ENCODE measurements at places on chromosomes 7 and 10.

GRCh38 chr10:123148414-123149161 lies 652 bp downstream of the HMX2 start:
- DNase-seq = no peak

GRCh38 chr7:74525881-74526280 lies 72.2 kb downstream of the GTF2IRD1 start:
- DNase-seq = peak; percentile 84

DNA sequence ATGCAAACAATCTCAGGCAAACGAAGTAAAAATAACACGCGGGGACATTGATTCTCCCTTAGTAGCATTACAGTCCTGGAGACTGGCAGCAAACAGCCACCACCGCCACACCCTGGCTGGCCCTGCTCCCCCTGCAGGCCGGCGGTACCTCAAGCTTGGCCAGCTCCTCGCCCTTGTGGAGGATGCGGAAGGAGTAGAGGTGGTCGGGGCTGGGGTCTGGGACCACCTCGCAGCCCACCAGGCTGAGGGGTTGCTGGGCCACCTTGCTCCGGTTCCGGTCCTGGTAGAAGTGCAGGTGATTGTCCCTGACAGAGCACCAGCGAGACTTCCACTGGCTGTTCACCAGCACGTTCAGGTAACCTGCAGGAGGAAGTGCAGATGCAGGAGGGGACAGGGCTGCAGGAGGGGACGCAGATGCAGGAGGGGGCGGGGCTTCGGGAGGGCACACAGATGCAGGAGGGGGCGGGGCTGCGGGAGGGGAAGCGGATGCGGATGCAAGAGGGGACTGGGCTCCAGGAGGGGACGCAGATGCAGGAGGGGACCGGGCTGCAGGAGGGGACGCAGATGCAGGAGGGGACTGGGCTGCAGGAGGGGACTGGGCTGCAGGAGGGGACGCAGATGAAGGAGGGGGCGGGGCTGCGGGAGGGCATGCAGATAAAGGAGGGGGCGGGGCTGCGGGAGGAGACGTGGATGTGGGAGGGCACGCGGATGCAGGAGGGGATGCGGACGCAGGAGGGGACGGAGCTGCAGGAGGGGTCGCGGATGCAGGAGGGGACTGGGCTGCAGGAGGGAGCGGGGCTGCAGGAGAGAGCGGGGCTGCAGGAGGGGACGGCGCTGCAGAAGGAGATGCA lies 65.7 kb downstream of the VWA2 start:
- peak; percentile 79 for DNase-seq

DNA sequence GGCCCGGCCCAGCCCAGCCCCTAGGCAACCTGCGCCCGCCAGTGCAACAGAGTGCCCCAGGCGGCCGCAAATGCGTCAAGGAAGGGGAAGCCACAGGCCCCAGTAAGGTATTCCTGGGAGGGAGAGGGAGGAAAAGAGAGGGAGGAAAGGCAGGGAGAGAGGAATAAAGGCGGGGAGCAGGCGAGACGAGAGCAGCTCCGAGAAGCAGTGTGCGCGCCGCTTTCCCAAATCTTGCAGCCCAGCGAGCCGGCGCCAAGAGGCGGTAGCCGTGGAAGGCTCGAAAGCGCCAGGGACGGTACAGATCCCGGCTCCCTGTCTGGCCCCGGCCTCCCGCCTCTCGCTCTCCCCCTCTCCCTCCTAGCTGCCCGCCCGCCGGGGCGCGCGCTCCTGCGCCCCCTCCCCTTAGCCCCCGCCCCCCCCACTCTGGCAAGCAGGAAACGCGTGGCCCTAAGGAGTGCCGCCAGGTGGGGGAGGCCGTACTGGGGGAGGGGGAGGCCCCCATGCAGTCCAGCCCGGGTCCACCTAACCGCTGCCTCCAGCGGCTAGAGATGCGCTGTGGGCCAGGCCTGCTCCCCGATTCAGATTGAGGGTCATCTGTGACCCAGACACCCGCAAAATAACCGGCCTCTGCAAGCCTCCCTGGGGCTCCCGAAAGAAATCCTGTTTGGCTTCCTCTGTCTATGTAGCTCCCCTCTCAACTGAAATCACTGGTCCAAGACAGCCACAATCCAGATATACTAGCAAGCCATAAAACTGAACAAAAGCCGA lies 4.3 kb downstream of the HOXA10 start:
- DNase-seq = no peak

DNA sequence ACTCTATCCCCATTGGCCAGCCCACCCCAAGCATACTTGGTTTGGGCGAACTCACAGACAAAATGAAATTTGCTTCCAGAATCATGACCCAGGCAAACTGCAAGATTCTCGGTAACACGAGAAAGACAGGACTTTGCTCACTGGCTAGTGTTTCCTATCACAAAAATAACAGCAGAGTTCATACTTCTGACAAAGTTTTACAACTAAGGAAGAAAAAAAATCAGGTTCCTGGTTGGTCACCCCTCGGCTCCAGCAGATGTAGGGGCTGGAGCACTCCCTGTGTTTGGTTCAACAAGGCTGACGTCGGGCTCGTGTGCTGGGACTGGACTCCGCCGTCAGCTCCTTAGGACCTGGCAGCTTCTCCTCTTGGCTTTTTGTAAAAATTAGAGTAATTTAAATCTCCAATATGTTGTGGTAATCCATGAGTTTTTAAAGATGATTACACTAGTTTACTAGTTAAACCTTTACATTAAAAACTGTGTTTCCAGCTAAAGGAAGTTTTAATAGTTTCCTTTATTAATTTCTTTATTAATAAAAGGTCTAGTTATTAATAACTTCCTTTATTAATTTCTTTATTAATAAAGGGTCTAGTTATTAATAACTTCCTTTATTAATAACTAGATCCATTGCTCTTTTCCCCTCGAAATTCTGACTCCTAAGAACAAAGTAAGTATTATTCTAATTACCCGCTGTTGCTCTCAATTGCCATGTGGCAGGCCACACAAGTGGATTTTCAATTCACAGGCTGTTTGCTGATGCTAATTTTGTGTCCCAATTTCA lies 115.6 kb upstream of the RNF32 start:
- DNase-seq = no peak

- DNase-seq = peak; percentile 53
Measured at GRCh38 chr7:23470330-23471105, at the start of gene IGF2BP3. Gene IGF2BP3, minus strand, starts transcription at chr7:23470491. Its CDS starts 381 bp downstream, at chr7:23470110.

DNA sequence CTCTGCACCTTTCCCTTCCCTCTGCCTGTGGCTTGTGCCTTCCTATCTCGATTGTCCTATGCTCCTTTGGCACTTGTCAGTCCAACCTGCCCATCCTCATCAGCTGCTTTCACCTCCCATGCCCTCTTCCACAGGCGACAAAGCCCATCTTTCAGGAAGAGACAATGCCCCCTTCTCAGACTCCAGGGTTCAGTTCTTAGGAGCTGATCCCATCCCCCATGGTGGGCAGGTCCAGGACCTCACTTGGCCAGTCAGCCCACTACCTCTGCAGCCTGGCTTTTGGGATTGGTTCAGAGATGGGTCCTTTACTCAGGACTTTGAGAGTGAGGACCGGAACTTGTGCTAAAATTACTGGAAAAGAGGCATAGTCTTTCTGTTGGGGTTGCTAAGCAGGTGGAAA lies 74.0 kb upstream of the NANOS1 start:
- no peak for DNase-seq

DNA sequence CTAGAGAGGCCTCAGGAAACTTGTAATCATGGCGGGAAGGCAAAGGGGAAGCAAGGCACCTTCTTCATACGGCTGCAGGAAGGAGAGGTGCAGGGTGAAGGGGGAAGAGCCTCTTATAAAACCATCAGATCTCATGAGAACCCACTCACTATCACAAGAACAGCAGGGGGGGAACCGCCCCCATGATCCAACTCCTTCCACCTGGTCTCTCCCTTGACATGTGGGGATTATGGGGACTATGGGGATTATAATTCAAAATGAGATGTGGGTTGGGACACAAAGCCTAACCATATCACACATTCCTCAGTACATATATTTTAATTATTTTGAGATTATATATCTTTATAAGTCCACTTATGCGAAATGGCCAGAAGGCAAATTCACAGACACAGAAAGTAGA lies 8.9 kb downstream of the HK1 start:
- DNase-seq = no peak

DNA sequence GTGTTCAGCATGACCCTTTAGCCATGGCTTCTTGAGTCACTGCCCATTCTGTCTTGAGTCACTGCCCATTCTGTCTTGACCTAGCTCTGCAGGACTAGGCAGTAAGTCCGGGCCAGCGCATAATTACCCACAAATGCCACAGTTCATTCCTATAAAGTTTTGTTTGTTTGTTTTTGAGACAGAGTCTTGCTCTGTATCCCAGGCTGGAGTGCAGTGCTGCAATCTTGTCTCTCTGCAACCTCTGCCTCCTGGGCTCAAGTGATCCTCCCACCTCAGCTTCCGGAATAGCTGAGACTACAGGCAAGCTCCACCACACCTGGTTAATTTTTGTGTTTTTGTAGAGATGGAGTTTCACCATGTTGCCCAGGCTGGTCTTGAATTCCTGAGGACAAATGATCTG lies 32.7 kb upstream of the TARP start:
- DNase-seq = no peak

GRCh38 chr10:126398383-126398743 lies 10.1 kb upstream of the ADAM12 start:
- no peak for DNase-seq

DNA sequence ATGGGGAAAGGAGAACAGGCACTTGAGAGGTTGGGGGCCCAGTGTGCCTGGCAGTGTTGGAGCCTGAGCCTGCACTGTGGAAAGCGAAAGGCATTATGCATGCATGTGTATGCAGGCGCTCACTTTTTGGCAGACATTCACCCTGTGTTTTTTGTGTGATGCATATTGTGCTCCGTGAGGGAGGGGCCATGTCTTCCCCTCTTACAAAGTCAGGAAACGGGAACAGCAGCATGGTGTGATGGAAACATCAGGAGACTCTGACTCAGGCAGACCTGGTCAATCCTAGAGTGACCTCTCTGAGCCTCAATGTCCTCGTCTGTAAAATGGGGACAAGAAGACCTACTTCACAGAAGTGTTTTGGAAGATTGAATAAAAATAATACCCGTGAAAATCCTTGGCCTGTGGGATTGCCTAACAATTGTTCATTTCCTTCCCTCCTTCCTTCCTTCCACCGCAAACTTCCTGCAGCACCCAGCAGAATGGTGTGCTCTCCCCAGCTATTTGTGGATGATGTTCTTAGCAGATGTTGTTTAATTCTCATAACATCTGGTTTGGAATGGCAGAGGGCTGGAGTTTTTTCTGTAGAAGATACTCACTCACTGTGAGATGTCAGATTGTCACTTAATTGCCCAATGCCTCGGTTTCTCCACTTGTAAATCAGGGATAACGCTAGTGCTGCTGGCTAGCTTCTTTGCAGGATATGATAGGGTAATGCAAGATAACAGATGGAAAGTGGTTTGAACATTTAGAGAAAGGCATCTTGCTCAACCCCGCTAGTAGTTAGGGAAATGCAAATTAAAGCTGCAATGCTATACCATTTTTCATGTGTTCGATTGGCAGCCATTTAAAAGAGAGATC lies 39.8 kb downstream of the CDH23 start:
- peak; percentile 4 for DNase-seq

DNA sequence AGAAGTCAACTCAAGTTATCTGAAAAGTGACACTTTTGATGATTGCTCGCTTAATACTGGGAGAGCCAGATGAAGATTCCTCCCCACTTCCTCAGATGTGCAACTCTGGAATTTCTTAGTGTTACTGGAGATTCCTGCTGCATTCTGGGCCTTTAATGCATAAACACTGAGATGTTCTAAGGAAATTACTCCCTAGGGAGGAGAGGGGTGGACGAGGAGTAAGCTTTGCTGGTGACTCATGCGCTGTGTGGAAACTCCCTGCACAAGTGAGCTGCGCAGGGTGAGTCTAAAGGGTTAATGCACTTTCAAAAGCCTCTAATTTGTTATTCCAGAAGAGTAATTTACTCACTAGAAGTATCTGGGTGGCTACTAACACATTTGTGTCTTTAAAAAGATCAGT lies 46.3 kb downstream of the EGFR start:
- no peak for DNase-seq

DNA sequence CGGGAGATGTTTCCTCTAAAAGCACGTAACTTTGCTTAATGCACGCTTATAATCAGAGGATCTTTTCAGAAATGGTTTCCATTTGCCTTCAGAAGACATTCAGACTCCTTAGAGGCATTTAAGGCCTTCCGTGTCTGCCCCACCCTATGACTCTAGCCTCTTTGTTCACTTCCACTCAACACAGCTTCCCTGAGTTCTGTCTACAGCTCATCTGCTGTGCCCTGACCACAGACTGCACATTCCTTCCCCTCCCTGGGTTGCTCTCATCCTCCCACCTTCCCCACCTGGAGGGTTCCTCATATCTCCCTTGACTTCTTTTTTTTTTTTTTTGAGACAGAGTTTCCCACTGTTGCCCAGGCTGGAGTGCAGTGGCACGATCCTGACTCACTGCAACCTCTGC lies 16.6 kb downstream of the FBH1 start:
- no peak for DNase-seq

DNA sequence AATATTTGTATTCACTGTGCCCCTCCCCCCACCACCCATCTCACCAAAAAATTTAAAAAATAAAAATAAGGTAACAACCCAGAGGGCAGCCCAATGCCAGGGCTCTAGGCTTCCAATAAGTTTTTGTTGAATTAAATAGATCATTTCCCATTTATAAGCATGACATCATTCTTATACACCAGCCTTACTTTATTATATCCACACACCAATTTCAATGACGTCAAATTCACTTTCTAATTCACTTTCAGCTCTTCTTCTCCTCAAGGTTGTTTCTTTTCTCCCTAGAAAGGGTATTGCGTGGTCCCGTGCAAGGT lies 1.2 kb upstream of the DKK1 start:
- no peak for DNase-seq

DNA sequence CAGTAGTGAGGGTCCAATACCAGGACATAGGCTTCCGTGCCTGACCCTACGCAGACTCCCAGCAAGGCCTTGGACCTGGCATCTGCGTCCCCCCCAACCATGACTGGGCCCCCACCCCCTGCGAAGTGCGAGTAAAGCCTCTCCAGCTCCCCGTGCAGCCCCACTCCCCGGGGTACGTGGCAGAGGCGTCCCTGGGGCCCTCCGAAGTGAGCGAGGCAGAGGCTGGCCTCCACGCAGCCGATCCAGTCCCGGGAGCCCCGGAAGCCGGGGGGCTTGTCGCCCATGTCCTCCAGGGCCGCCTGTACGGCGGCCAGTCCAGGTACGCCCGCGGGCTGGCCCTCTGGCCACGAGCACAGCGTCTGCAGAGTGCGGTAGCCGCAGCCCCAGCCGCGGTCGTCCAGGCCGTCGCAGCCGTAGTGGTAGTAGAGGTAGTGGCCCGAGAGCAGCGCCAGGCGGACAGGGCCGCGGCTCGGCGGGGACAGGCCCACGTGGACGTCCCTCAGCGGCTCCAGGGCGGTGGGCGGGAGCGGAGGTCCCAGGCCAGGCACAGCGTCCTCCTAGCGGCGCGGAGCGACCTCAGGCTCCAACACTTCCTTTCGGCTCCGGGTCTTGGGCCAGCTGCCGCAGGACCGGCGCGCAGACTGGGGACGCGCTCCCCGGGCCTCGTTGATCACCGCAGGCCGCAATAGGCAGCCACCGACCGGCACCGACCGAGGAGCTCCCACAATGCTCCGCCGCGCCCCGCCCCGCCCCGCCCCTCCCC lies at the start of gene UFSP1:
TSS of gene UFSP1 (minus strand) at position 728 of the 763 bp plus-strand sequence. CDS start at position 284, 444 bp downstream.
- DNase-seq = no peak

Measured in iPS-NIHi11 (cell line).